ENCODE measurements at places on chromosomes 11 and 22. TPM values are rescaled to one million over a fixed set of nuclear protein-coding genes. Genes with fewer than 3 reads are reported as not detected.
A peak's percentile ranks its signal among the peaks of the same experiment; 100 is the strongest.

The OR52I2 gene
- not detected for total RNA-seq

The MS4A4E gene
- not detected for total RNA-seq

DNA sequence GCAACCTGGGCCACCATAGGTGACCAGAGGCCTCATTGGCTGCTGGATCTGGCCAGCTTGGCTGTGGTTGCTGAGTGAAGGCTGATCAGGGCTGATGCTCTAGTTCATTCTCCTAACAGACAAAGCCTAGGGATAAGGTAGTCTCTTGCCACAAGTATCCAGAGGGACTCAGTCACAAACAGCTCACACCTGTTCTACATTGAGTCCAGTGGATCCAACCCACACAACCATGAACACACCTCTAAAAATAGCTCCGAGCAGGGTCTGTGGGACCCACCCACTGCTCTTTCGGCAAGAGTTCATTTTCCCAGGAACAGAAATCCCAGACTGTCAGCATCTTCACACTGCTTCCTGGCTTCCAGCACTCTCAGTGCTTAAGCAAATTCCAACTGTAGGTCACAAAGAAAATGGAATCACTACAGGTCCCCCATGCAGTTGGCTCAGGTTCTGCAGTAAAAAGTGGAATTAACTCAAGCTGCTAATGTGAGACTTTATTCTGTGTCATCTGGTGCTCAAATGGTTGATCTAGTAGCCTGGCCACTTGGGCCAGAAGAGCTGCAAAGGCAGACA is 67.3 kb downstream of the PPFIBP2 start:
- no peak for DNase-seq
- H3K4me1 ChIP-seq: peaks cover 23% of the 10 kb centered on the region
- H3K27me3 ChIP-seq: peaks cover 6% of the 10 kb centered on the region
- no peak overlapping the region for H3K4me3 ChIP-seq
- no peaks in the 10 kb centered on the region for H3K36me3 ChIP-seq

DNA sequence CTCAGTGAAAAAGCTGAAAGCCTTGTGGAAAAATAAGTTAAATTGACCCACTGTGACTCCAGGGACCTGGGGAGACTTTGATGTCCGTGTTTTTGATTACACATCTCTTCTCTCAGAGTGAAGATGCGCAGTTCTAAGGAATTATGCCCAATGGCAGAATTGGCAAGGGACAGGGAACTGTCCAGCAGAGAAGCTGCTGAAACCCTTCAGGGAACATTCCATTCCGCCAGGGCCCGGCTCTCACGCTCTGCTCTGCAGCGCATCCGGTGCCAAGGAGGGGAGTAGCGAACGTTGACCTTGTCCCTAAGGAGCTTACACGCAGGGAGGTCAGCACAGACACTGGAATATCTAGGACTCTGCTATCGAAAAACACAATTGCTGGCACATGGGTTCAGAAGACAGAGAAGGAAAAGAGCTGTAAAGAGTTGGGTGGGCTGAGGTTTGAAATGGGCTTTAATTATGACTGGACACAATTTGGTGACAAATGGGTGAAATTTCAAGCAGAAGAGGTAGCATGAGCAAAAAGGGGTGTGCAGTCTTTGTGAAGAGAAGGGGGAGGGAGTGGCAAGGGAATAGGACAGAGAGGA is 64.5 kb upstream of the B3GAT1 start:
- no peaks in the 10 kb centered on the region for H3K4me1 ChIP-seq
- no peaks in the 10 kb centered on the region for H3K36me3 ChIP-seq
- peaks cover 5% of the 10 kb centered on the region for H3K27me3 ChIP-seq
- H3K4me3 ChIP-seq: no peak overlapping the region
- DNase-seq: no peak
- H3K27ac ChIP-seq: no peak overlapping the region

- no peak for DNase-seq
- H3K4me3 ChIP-seq: no peak overlapping the region
- no peaks in the 10 kb centered on the region for H3K4me1 ChIP-seq
- H3K27ac ChIP-seq: no peak overlapping the region
Measured at GRCh38 chr11:72122607-72123006, 10.1 kb upstream of the ANAPC15 start.

- no peaks in the 10 kb centered on the region for H3K4me1 ChIP-seq
- H3K4me3 ChIP-seq: no peak overlapping the region
- no peak for DNase-seq
- H3K27ac ChIP-seq: no peak overlapping the region
- no peaks in the 10 kb centered on the region for H3K36me3 ChIP-seq
Measured at GRCh38 chr11:116697011-116697410, 75.8 kb downstream of the BUD13 start.

DNA sequence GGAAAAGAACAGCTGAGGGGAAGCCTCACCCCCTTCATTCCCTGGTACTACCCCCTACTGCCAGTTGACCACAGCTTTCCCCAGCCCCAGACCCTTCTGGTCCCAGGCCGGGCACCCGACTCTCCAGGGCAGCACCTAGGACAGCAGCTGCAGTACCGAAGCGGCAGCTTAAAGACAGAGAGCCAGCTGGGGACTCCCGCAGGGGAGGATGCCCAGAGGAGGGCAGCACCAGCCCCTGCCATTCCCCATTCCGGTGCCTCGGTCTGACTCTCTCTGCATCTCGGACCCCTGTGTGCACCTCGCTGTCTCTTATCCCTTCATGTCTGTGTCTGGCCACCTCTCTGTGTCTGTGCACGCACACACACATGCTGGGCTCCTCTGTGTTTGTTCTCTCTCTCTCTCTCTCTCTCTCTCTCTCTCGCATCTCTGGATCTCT is 9.4 kb downstream of the IGSF9B start:
- no peaks in the 10 kb centered on the region for H3K36me3 ChIP-seq
- DNase-seq: peak; percentile 35
- no peak overlapping the region for H3K27ac ChIP-seq
- H3K27me3 ChIP-seq: no peaks in the 10 kb centered on the region

The MMP12 gene
- not detected for total RNA-seq

All from CD8-positive, alpha-beta memory T cell (primary cell).